Nasal cavity respiratory epithelium epithelial cell of viscerocranial mucosa (primary cell): ENCODE measurements at places on chromosomes 1 and 21. TPM values are rescaled to one million over a fixed set of nuclear protein-coding genes. Genes with fewer than 3 reads are reported as not detected.

The FCGR3A gene
- total RNA-seq = not detected in 2 replicates

The CHIA gene
- not detected in 2 replicates for total RNA-seq

The TBX15 gene
- total RNA-seq = under 0.01 TPM in 2 replicates

The SPATA46 gene
- total RNA-seq = not detected in 2 replicates

The PBX1 gene
- total RNA-seq = 1.0 and 18.7 TPM in 2 replicates
